ENCODE measurements at places on chromosomes 6 and 20.
A peak's percentile ranks its signal among the peaks of the same experiment; 100 is the strongest.

DNA sequence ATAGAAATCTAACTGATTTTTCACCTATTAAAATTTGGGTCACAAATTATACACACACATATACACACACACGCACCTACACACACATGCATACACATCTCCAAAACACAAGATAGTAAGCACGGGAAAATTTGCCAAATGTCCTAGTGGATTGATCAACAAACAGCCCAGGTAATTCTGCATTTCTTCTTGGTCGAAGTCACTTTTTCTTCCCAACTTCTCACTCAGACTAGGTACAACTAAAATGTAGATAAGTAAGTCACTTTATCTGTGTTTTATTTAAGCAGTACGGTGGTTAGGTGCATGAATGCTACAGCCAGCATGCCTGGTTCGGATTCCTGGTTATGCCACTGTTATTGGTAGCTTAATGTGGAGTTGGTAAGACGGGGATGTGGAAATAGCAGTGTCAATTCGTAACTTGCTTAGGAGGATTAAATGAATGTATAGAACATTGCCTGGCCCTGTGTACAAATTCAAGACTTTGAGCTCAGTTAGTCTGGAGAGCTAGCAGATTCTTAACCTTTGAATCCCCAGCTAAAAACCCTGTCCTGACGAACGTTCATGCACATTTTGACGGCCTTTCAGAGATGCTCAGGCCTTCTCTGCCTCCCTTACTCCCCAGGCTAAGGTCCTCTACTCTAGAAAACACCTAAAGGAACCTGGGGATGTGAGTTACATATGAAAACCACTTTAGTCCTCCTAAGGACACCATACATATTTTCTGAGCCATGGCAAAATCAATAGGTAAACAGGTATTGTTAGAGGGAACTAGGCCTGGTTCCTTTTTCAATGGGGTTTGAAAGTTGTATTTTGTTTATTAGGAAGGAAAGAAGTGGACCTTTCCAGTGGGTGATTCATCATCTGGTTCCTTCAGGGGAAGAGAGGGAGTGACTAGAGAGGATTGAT, 50.9 kb downstream of the CYP24A1 start:
- DNase-seq = no peak

- no peak for DNase-seq
These were observed 70.6 kb downstream of the MRPL14 start for GRCh38 chr6:44056392-44057237.

DNA sequence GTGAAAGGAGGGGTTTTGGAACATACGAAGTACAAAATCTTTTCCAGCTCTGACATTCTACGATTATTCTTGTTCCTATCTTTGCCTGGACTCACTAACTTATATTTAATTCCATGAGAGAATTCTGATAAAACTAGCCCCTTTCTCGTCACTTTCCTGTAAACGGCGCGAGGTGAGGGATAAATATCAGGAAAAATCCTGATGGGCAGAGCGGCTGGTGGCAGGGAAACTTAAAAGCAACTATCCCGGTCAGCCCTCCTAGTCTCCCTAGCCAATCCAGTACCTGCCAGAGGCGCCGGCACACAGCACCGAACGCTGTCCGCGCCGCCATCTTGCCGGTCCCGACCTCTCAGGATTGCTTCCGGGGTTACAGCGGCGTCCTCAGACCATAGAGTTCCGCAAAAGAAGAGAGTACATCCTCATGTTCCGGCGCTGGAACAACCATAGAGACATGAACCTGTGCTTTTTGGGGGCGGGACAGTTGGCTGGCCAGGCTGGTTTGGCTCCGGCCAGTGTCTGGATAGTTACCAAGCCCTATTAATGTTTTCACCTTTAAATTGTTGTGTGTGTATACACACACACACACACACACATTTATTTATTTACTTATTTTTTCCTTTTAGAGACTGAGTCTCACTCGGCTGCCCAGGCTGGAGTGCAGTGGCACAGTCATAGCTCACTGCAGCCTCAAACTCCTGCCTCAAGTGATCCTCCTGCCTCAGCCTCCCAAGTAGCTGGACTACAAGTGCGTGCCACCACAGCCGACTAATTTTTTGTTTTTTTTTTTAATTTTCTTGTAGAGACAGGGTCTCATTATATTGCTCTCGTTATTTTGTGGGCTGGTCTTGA, at the start of gene MRPS10:
Gene MRPS10, minus strand, starts transcription at position 343 of the 849 bp plus-strand sequence. Its CDS starts 12 bp downstream, at position 331.
- DNase-seq = peak; percentile 93

DNA sequence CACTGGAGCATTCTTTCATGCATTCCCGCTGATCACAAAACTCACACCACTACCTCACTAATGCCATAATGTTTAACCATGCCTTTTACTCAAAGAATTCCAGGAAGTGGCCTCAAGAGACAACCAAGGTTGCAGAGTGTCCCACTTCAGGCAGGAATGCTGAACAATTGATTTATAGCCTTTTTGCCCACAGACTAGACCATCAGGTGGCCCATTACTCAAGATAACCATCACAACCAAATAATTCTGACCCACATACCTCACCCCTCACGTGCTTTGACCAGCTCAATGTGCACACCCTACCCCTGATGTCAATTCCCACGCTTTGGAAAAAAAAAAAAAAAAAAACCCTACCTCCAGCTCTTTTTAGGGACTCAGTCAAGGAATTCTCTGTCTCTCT, 220.6 kb upstream of the UFL1 start:
- DNase-seq = no peak

DNA sequence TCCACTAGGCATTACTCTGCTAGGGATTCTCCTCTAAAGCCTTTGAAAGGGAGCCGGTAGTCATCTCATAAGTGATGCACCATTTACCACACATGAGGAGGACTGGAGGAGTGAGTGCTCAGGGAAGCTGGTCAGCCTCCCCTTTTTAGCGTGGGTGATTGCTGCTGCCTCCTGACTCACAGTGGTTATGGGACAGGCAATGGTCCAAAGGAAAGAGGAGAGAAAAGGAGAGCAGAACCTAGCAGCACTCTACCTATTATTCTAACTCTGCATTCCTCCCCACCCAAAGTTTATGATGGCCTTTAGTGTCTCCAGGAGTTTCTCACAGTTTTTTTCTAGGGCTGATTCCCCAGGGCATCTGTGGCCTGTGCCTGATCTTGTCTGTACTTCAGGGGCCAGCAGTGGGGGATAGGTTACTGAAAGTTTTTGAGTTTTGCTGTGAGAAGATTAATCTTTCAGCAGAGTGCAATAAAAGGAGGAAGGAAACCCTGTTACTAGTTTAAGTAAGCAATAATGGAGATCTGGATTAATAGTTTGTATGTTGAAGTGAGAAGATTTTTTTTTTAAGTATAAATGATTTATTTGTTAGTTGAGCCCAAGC, 36.4 kb upstream of the GCLC start:
- DNase-seq = no peak

GRCh38 chr6:41161851-41162552, 914 bp downstream of the TREM2 start:
- DNase-seq = no peak

DNA sequence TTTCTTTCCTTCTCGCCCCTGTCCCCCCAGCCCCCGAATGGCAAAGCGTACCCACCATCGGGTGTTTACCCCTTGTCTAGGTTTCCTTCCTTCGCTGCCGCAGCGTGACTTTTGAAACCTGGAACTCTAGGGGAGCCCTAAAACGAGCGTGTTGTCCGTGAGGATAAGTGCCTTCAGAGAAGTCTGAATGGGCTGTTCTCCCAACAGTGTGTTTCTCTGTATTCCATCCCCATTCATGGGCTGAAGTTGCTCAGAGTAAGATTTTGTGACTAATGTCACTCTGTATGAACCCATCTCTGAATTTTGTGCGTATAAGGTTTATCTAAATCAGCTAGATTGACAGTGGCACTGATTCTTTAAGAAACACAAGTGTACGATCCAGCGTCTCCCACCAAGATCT, 949 bp downstream of the MACROD2 start:
- no peak for DNase-seq

Data from natural killer cell treated with Interleukin-12 subunit alpha and Interleukin-12 subunit beta and Interleukin-15 and Interleukin-18, amount 100 ng/mL, for 72 hours (primary cell).